ENCODE measurements at places on chromosomes 7 and 10.

GRCh38 chr10:54441275-54441674, 359.8 kb downstream of the PCDH15 start:
- peak; percentile 1 for DNase-seq

DNA sequence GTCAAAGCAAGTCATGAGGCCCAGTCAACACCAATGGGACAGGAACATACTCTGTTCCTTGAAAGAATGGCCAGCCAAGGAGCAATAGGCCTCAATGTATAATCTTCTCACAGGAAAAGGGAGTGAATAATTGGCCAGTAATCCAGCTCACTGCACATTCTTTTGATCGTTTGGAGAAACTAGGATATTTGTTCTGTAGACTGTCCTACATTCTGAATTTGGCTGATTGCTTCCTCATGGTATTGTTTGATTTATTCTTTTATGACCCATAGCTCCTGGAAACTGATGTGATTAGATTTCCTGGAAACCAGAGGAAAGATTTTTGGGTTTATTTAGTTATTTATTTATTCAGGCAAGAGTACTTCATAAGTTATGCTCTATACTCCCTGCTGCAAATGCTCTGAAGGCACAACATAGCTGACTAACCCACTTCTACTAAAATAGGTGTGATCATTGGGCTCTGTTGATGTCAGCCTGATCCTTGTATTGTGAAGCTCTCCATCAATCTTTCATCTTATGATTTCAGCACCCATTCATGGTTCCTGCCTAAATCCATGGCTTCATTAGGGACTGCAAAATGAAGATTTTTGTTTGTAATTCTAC, 745.2 kb downstream of the SUGCT start:
- peak; percentile 19 for DNase-seq

GRCh38 chr7:105656922-105657521, 75.7 kb upstream of the EFCAB10 start:
- DNase-seq = no peak

- DNase-seq = no peak
These were observed 5.5 kb downstream of the ZNF775 start for GRCh38 chr7:150384406-150385301.

DNA sequence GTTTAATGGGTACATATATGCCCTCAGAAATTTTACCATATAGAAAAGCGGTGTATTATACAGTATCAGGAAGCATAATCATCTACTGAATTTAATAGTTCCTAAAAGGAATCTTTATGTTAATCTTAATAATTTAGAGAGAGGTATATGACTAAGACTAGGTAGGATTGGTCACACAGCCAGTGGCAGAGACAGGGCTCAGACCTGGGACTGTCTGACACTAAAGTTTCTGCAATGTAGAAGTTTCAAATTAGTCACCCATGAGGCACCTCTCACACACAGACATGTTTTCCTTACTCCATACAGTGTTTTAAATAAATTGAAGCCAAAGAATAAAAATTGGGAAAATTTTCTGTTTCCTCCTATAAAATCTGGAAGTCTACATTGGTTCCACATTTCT, 72.8 kb upstream of the ADRA2A start:
- no peak for DNase-seq

DNA sequence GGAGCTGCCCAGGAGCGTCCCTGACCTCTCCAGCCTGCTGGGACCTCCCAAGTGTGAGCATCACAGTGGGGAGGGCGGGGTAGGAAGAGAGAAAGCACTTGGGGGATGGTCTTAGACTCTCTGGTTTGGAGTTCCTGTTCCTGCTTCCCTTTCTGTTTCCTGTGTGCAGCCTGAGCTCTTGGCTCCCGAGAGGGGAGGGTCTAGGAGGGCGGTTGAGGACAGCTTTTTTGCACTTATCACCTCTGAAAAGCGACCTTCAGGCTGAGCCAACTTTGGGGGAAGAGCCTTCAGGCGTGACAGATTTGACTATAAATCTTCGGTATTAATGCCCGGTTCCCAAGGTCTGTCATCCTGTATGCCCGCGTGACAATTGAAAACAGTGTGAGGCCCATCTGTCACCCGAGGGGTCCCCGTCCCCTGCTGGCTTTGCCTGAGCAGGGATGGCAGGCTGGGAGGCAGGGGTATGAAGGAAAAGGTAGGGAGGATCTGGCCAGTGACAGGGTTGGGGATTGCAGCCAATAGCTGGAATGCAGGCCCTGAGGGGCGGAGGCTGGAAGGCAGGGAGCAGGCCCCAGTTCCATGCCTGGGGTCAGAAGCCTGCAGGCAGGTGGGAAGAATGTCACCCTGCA, 78.6 kb downstream of the CDH23 start:
- no peak for DNase-seq

- DNase-seq = no peak
These were observed 3.5 kb upstream of the ZNF282 start for GRCh38 chr7:149191851-149192250.

DNA sequence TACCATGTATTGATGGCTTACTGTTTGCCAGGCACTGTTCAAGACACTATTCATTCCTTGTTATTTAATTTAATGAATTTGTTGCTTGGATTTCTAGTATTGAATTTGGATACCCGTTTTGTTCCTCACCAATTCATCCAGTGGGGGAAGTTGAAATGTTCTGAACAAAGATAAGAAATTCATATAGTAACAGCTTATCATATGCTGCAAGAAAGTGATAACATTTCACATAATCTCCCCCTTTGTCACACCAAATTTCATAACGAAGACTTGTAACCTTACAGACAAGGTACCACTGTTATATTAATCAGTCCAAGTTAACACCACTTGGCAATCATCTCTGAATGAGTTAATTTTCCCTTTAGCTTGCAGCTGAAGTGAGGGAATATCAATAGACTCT, 42.1 kb downstream of the SCIN start:
- no peak for DNase-seq

DNA sequence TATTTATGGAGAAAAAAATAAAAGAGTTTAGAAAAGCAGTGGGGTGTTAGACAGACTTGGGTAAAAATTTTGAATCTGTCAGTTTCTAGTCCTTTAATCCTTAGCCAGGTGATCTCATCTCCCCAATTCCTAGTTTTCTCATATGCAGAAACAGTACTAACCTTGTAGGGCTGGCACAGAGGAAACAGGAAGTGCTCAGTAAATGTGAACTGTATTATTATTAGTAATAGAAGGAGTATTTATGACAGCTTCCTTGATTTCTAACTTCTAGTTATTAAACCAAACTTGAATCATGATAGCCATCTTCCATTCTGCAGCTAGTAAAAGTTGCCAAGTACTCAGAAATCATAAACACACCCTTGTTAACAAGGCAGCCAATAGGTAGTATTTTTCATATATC, 12.5 kb downstream of the TBX20 start:
- DNase-seq = no peak

- no peak for DNase-seq
These were observed 116.0 kb downstream of the SLIT1 start for GRCh38 chr10:97069576-97070362.

DNA sequence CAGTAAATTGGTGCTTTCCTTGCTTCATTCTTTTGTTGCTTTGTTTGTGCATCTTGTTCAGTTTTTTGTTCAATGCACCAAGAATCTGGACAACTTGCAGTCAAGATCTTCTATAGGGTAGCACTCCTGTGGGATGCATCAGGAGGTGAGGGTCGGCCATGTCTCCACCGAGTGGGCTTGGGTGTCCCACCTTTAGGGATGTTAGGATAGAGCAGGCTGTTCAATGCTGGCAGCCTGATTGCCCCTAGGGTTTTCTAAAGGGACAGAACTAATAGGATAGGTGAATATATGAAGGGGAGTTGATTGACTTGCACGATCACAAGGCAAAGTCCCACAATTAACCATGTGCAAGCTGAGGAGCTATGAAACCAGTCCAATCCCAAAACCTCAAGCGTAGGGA, 109.9 kb downstream of the GLRX3 start:
- no peak for DNase-seq

DNA sequence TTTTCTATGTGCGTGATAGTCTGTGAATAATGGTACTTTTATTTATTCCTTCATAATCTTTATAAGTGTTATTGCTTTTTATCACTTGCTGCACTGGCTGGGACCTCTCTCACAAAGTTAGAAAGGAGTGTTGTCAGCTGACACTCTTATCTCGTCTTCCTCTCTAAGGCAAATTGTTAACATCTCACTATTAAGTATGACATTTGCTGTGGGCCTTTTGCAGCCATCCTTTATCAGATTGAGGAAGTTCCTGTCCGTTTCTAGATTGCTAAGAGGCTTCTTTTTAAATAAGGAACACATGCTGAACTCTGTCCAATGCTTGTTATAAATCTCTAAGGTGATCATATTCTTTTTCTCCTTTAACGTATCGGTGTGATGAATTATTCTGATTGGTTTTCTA, 27.4 kb upstream of the DIP2C start:
- DNase-seq = no peak

GRCh38 chr10:113228530-113228929, 278.5 kb downstream of the TCF7L2 start:
- DNase-seq = peak; percentile 83

- no peak for DNase-seq
These were observed 8.7 kb upstream of the MYL7 start for GRCh38 chr7:44149571-44150465.

DNA sequence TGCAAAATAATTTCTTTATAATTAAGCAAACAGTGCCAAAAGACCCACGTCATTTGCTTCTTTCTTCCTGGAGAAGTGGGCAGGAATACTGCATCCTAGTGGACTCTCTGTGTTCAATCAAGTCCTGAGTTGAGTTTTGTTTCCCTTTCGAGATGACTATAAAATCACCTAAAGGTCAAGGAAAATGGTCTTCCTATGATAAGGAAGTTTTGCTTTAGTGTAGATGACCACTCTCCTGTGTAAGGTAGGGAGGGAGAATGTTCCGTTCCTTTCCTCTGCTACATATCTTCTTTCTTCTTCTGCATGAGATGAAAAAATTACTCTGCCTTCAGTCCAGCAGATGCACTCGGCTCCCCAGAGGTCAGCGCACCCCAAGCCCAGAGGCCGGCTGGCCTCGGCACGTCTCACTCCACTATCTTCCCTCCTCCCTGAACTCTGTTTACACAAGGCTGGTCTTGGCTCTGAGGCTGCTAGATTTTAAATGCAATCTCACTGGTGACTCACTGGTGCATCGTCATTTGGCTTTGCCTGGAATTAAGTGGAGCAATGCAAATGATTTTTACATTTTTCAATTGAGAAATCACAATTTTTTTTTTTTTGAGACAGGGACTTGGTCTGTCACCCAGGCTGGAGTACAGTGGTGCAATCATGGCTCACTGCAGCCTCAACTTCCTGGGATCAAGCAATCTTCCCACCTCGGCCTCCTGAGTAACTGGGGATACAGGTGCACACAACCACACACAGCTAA, 18.6 kb upstream of the VDAC2 start:
- peak; percentile 88 for DNase-seq

- DNase-seq = no peak
These were observed 85.7 kb downstream of the ANLN start for GRCh38 chr7:36475381-36475780.

DNA sequence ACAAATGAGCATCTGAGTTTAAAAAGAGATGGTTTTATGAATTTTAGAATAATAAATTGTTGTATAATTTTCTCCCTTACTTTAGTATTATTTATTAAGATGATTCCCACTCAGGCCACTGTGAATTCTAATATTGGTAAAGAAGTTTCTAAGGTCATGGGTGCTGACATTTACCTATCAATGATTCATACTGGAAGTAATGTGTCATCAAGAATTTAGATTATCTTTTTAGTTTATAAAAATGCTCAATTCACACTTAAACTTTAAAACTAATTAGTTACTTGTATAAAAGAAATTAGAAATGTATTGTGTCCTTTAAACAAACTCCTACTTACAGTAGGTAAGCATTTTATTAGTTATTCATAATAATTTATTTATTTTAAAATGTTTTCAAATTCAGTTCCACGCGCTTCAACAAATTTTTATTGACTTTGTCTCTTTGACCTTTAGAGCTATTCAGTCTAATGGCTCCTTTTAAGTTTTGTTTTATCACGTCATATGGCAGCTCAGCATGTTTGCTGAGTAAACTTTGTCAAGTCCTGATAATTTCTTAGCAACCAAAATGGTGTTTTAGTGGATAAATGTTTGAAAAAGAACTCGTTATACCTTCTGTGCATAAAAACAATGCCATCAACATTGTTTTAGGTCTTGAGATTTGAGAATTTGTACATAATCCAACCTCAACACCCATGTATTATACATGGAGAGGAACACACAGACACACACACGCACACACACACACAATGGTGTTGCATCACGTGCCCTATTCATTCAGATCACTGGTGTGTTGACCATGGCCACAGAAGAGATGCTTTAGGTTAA, 15.1 kb upstream of the MRC1 start:
- no peak for DNase-seq

Data from astrocyte (in vitro differentiated cells and primary cell).